Frontal cortex (tissue), 4 donors: ENCODE measurements at places on chromosomes 4 and X. TPM values are rescaled to one million over a fixed set of nuclear protein-coding genes. Genes with fewer than 3 reads are reported as not detected.

DNA sequence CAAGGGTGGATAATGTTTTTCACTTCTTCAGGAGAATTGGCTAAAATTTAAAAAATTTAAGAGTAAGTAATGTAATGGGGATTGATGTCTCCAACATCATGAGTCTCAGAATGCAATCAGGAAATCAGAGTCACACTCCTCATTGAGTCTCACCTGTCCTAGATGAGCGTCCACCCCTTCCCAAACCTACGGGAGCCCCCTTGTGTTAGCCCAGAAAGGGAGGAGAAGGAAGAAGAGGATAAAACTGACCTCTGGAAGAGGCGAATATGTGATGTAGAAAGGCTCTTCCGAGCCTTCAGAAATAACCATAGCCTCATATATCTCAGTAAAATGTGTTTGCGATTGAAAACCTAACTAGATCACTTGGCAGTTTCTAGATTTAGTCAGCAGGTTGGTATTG lies 157.1 kb downstream of the DCLK2 start:
- no peak for DNase-seq

DNA sequence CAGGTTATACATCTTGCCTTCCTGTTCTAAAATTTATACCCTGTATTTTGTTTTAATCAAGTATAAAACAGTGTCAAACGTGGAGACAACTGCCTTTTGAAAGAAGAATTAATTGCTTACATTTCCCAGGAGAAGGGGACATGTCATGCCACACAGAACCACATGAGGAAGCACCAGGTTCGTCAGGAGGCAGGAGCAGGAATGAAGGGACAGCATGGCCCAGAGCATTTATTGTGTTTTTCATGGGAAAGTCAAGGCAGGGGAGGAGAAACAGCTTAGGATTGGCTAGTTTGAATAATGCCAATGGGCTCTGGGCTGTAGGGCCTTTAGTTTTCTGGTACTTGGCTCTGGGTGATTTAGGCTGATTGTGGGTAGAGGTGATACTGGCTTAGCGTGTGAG lies 203.7 kb downstream of the CFAP299 start:
- DNase-seq: no peak

GRCh38 chr4:156774422-156774821 lies 197.2 kb downstream of the PDGFC start:
- DNase-seq: no peak

- DNase-seq: no peak
Observed at GRCh38 chrX:7111518-7111917, 36.0 kb upstream of the STS start.

DNA sequence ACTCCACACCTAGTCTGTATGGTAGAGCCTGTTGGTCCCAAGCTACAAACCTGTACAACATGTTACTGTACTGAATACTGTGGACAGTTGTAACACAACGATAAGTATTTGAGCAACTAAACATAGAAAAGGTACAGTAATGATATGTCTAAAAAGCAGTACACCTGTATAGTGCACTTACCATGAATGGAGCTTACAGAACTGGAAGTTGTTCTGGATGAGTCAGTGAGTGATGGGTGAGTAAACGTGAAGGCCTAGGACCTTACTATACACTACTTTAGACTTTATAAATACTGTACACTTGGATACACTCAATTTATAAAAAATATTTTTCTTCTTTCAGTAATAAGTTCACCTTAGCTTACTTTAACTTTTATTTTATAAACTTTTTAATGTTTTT lies 104.0 kb downstream of the TMA16 start:
- DNase-seq: no peak

GRCh38 chr4:188196134-188196735 lies 57.0 kb downstream of the TRIML1 start:
- DNase-seq: no peak

The RAB40AL gene
- 0.82 TPM for total RNA-seq

The CT45A1 gene
- not detected for total RNA-seq

The HAUS3 gene
- total RNA-seq: 42.0 TPM

The COX7B2 gene
- total RNA-seq: not detected

The VCX gene
- not detected for total RNA-seq
